ENCODE measurements at places on chromosomes 2 and 18. TPM values are rescaled to one million over a fixed set of nuclear protein-coding genes. Genes with fewer than 3 reads are reported as not detected.

The FRZB gene
- total RNA-seq = 0.29 TPM

The ZNF519 gene
- 20.9 TPM for total RNA-seq

The HSPE1 gene
- total RNA-seq = 53.2 TPM

The GREB1L gene
- 4.8 TPM for total RNA-seq

The BOK gene
- total RNA-seq = 22.9 TPM

The ST8SIA5 gene
- 0.76 TPM for total RNA-seq

The LIMS4 gene
- 5.6 TPM for total RNA-seq

The ABCG5 gene
- not detected for total RNA-seq

The GPBAR1 gene
- total RNA-seq = not detected

The VWC2L gene
- not detected for total RNA-seq

The NFATC1 gene
- 25.1 TPM for total RNA-seq

The CFAP65 gene
- 1.2 TPM for total RNA-seq

The PROC gene
- total RNA-seq = 0.21 TPM

The DNAJC5G gene
- total RNA-seq = not detected

The PROKR1 gene
- total RNA-seq = not detected

The LYG1 gene
- 0.29 TPM for total RNA-seq
